COR-L47 (cell line): ENCODE measurements at places on chromosomes 12 and 14.
A peak's percentile ranks its signal among the peaks of the same experiment; 100 is the strongest.

GRCh38 chr12:18165422-18165871, 75.5 kb upstream of the RERGL start:
- peak; percentile 19 for DNase-seq

DNA sequence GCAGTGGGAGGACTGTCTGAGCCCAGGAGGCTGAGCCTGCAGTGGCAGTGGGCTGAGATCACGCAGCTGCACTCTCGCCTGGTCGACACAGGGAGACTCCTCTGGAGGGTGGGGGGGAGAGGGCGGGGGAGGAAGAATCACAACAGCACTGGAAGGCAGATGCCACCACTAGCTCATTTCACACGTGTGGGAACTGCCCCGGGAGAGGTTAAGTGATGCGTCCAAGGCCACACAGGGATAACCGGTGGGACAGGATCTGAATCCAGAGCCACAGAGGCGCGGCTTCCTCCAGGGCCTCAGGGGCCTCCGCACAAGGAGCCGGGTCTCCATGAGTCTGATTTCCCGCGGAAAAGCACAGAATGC, 20.8 kb downstream of the STX2 start:
- no peak for DNase-seq

GRCh38 chr12:178829-179109, 35.2 kb downstream of the SLC6A12 start:
- peak; percentile 48 for DNase-seq

DNA sequence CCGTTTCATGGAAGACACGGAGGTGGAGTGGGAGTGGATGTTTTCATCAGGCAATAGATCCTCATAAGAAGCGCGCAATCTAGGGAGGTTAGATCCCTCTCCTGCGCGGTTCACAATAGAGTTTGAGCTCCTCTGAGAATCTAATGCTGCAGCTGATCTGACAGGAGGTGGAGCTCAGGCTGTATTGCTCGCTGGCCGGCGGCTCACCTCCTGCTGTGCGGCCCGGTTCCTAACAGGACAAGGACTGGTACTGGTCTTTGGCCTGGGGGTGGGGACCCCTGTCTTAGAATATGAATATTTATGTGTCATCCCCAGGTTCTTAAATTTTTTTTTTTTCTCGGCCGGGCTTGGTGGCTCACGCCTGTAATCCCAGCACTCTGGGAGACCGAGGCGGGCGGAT, 36.7 kb downstream of the PRICKLE1 start:
- DNase-seq = no peak

GRCh38 chr14:32710731-32711680, 227.7 kb upstream of the NPAS3 start:
- DNase-seq = peak; percentile 63

- no peak for DNase-seq
Measured at GRCh38 chr14:104106471-104106991, 21.0 kb downstream of the ASPG start.

DNA sequence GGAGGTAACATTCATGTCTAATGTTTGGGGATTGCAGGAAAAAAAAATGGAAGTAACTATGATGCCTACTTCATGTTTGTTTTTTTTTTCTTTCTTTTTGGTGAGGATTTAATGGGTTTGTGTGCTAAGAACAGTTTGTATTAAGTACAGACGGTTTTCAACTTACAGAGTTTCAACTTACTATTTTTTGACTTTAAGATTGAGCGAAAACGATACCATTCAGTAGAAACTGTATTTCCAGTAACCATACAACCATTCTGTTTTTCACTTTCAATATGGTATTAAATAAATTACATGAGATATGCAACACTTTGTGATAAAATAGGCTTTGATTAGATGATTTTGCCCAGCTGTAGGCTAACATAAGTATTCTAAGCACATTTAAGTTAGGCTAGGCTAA, 10.4 kb downstream of the TECPR2 start:
- DNase-seq = no peak

DNA sequence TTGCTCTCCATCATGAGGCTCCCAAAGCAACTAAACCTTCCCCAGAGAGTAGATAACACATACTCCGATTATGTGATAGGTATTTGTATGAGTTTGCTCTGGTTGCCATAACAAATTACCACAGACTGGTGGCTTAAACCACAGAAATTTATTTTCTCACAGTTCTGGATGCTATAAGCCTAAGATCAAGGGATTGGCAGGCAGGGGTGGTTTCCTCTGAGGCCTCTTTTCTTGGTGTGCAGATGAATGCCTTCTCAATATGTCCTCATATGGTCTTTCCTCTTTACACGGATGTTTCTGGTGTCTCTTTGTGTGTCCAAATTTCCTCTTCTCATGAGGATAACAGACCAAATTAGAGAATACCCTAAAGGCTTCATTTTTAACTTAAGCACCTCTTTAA, 285.8 kb upstream of the GRIP1 start:
- no peak for DNase-seq

DNA sequence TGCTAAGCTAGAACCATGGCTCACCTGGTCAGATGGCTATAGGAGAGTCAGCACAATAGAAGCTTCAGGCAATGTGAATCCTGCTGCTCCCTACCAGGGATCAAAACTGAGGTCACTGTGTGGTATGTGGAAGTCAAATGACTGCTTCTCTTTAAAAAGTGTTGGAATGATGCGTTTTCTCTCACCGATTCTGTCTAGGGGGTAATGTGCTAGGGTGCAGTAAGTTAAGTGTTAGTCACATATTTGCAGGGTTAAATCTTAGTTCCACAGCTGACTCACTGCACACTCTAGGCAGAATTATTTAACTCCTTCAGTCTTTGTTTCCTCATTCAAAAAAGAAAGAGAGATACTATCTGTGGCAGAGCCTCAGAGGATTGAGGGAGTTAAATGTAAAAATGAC, 696.6 kb downstream of the DIO2 start:
- no peak for DNase-seq

DNA sequence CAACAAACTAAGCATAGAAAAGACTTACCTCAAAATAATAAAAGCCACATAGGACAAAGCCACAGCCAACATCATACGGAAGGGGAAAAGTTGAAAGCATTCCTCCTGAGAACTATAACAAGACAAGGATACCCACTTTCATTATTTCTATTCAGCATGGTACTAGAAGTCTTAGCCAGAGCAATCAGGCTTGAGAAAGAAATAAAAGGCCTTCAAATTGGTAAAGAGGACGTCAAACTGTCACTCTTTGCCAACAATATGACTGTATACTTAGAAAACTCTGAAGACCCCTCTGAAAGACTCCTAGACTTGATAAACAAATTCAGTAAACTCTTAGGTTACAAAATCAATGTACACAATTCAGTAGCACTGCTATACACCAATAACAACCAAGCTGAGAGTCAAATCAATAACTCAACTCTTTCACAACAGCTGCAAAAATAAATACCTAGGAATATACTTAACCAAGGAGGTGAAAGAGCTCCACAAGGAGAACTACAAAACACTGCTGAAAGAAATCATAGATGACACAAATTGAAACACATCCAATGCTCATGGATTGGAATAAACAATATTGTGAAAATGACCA, 11.6 kb upstream of the CLEC1A start:
- DNase-seq = no peak

DNA sequence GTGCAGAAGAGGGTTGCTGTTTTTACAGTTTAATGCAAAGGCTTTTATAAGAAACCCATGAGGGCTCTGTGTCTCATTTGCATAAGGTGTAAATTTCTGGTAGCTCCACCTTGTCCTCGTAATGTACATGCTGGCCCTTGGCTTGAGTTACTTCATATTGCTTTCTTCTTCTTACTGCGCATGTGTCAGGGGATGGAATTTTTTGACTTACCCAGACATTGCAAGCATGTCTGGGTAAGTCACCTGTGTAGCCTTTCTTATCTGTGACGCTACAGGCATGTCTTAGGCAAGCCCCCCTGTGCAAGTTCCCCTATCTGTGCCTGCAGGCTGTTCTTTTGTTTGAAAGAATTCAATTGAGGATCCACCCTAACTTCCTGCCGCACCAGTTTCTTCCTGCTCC, 274.2 kb downstream of the ETNK1 start:
- no peak for DNase-seq

GRCh38 chr14:92577321-92577742, 63.8 kb downstream of the RIN3 start:
- DNase-seq = no peak

DNA sequence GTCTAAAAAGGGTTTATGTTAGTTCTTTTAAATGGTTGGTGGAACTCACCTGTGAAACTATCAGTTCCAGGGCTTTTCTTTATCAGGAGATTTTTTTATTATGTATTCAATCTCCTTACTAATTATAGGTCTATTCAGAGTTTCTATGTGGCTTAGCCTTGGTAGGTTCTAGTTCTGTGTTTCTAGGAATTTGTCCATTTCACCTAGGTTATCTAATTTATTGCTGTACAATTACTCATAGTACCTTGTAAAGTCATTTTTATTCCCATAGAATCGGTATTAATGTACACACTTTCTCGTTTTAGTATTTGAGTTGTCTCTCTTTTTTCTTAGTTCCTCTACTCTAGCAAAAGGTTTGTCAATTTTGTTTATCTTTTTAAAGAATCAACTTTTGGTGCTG, 59.0 kb downstream of the BORCS5 start:
- DNase-seq = no peak

GRCh38 chr14:71022939-71023338, 115.7 kb downstream of the PCNX1 start:
- DNase-seq = no peak

- no peak for DNase-seq
Measured at GRCh38 chr12:41361738-41362137, 173.6 kb downstream of the PDZRN4 start.

- DNase-seq = no peak
Measured at GRCh38 chr14:55699131-55700057, 119.4 kb downstream of the KTN1 start.

DNA sequence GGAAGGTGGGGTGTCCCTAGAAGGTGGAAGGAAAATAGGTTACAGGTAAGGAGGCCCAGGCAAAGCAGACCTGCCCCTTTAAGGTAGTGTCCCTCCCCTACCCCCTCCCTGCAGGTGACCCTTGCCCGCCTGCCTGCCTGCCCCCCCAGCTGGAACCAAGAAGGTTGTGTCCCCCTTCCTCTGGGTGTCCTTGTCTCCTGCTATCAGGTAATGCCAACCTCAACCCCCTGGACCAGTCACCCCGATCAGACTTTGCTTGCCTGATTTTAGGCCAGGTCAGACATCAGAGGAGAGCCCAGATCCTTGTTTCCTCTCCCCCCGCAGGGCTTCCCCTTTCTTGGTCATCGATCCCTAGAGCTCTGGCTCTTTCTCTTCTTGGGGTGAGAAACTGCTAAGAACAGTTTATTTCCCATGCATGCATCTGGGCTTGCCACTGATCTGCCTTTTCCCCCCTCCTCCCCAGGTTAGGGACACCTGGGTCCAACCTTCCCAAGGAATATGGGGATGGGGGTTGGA, at the start of gene SLC39A5:
TSS of gene SLC39A5 (plus strand) at position 136 of the 516 bp plus-strand sequence. CDS start 1,224 bp downstream, outside the sequence.
- DNase-seq = no peak

DNA sequence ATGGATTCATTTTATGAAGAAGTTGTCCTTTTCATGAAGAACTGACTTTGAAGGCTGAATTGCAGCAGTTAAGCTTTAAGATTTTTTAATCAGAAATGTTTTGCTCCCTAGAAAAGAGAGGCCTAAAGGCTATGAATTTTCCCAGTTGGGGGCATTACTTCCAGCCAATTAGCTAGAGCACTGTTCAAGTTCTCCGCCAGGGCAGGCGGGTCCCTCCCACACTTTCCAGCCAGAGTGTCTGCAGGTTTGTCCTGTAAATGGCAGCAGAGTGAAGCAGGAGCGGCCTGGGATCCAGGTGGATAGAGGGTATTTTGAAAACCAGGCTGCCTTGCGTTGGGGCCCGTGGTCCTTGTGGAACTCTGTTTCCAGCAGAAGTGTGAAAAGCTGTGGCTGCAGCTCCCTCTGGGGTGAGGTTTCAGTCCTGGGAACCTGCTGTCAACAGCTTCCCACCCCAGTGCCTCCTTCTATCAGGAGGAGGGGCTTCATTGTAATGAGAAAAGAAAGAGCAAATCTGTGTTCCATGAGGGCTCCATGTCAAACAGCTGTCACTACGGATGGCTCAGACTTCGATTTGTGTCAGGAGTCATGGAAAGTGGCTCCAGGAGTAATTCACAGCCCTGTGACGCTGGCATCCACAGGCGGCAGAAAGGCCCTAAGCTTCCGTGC, 210.7 kb upstream of the TMEM132C start:
- no peak for DNase-seq

DNA sequence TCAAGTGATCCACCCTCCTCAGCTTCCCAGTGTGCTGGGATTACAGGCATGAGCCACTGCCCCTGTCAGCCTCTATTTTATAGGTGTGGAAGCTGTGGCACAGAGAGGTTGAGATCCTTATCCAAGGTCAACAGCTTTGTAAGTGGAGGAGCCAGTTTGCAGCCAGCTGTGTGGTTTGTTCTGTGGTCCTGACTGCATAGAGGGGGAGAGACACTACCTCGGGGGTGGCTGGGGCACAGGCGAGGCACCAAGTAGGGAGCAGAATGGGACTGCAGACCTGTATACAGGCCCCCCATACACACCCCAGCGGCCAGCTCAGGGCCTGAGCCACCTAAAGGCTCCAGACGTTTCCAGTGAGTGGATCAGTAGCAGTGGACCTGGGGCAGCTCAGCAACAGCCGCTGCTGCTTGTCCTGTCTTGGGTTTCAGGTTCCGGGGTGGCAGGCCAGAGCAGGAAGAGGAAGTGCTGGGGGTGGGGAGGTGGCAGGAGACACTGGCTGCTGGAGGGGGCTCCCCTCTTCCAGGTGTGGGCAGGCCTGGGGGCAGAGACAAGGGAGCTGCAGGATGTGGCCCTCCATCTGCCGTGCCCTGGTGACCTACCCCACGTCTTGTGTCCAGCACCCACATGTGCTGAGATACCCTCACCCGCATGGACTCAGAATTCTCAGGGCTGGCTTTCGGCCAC, 11.0 kb downstream of the ORAI1 start:
- no peak for DNase-seq

DNA sequence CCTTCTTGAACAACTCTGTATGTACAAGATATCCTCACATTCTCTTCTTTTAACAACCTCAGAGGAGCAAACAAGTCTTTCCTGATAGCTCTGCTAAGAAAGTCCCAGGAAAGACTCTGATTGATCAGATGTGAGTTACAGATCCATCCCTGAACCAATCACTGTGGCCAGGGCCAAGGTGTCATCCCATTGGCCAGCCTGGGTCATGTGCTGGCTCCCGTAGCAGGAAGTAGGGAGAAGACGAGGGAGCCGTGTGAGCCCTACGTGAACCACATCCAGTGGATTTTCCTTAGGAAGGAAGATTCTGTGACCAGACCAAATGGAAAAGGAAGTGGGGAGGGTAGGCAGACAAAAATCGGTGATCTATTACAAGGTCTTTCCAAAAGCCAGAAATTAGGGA, 5.6 kb downstream of the P2RX7 start:
- DNase-seq = no peak

- DNase-seq = no peak
Measured at GRCh38 chr14:22296722-22297121, 292.3 kb downstream of the DAD1 start.

DNA sequence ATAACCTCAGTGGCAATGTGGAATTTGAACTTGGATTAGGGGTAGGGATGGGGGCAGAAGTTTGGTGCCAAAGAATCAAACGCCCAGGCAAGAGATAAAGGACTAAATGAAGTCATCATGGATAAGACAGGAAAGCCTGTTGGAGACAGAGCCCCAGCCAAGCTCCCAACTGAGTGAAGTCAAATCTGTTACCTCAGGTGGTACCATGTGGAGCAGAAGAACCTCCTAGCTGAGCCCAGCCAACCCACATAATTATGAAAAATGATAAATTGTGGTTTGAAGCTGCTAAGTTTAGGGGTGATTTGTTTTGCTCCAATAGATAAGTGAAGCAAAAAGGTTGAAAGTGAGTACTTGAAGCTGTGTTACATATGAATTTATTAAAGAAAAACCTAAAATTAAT, 66.1 kb downstream of the SMOC1 start:
- DNase-seq = no peak
